Activated naive CD4-positive, alpha-beta T cell treated with anti-CD3 and anti-CD28 coated beads for 36 hours (primary cell): ENCODE measurements at places on chromosomes 2 and 18. TPM values are rescaled to one million over a fixed set of nuclear protein-coding genes. Genes with fewer than 3 reads are reported as not detected.

The MARCHF4 gene
- total RNA-seq, result not detected

The BBS5 gene
- 2.2 TPM for total RNA-seq

- H3K27me3 ChIP-seq, result no peaks in the 10 kb centered on the region
- peak overlapping the region; percentile 50 for H3K4me3 ChIP-seq
- H3K27ac ChIP-seq, result peak overlapping the region; percentile 95
- peaks cover 34% of the 10 kb centered on the region for H3K4me1 ChIP-seq
- no peaks in the 10 kb centered on the region for H3K36me3 ChIP-seq
These were observed 37.3 kb upstream of the BMP10 start for GRCh38 chr2:68908392-68908970.

The PRSS56 gene
- total RNA-seq, result not detected

The DSG1 gene
- total RNA-seq, result not detected

The TPO gene
- total RNA-seq, result not detected

GRCh38 chr2:31227711-31228125 lies 6.2 kb upstream of the EHD3 start:
- no peak for DNase-seq
- no peaks in the 10 kb centered on the region for H3K36me3 ChIP-seq
- H3K27ac ChIP-seq, result no peak overlapping the region

The LAMA1 gene
- total RNA-seq, result not detected

The PSMA8 gene
- 2.1 TPM for total RNA-seq

The GREB1 gene
- 0.42 TPM for total RNA-seq

The RAB6D gene
- total RNA-seq, result not detected

The KRTCAP3 gene
- 5.0 TPM for total RNA-seq

DNA sequence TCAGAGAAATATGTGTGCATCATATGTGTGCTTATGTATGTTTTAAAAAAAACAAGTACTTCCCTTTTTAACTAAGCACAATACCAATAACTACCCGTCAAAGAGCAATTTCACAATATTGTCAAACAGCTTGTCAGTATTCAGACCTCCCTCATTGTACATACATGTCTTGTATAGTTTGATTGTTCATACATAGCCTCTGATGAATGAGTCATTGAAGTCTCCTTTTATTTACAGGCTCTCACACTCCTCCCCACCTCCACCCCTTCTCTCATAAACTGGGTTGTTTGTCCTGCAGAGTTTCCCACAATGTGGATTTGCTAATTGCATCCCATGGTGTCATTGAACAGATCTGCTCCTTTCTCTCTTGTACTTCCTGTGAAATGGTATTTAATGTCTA lies 132.8 kb upstream of the L3MBTL4 start:
- H3K4me3 ChIP-seq, result no peak overlapping the region
- no peaks in the 10 kb centered on the region for H3K36me3 ChIP-seq
- no peak overlapping the region for H3K27ac ChIP-seq
- H3K4me1 ChIP-seq, result no peaks in the 10 kb centered on the region
- no peak for DNase-seq
- H3K27me3 ChIP-seq, result no peaks in the 10 kb centered on the region

The CFAP65 gene
- not detected for total RNA-seq

DNA sequence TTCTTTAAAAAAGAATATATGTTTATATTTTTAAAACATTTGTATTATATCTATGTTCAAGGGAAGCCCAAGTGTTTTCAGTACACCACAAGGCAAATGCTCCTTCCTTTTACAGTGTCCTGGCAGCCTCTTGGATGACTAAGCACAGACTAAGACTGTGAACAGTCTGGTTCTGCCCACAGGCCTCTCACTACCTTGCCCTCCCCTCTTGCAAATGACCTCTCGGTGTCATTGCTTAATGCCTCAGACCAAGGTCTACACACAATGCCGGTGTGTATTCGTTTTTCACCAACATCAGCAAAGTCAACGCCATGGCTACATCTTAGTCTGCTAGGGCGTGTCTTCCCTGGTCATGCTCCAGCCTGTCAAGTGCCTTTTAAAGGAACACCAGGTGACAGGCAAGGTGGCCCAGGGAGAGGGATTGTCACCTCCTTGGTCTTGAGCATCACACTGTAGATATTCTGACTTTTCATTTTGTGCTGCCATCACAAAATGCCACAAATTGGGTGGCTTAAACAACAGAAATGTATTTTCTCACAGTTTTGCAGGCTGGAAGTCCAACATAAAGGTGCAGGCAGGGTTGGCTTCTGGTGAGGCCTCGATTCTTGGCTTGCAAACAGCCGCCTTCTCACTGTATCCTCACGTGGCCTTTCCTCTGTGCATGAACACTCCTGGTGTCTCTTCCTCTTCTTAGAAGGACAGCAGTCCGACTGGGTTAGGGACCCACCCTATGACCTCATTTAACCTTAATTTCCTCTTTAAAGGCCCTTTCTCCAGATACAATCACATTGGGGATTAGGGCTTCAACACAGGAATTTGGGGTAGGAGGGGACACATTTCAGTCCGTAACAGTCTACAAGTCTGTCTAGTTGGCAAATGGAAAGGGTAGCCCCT lies 266.5 kb downstream of the KLHL29 start:
- H3K4me3 ChIP-seq, result no peak overlapping the region
- H3K27ac ChIP-seq, result no peak overlapping the region
- H3K27me3 ChIP-seq, result no peaks in the 10 kb centered on the region
- no peaks in the 10 kb centered on the region for H3K4me1 ChIP-seq

The PDE11A gene
- not detected for total RNA-seq

GRCh38 chr18:9951022-9951859 lies 37.4 kb downstream of the VAPA start:
- peak; percentile 34 for DNase-seq
- peak overlapping the region; percentile 54 for H3K27ac ChIP-seq
- H3K27me3 ChIP-seq, result no peaks in the 10 kb centered on the region
- H3K4me3 ChIP-seq, result no peak overlapping the region

DNA sequence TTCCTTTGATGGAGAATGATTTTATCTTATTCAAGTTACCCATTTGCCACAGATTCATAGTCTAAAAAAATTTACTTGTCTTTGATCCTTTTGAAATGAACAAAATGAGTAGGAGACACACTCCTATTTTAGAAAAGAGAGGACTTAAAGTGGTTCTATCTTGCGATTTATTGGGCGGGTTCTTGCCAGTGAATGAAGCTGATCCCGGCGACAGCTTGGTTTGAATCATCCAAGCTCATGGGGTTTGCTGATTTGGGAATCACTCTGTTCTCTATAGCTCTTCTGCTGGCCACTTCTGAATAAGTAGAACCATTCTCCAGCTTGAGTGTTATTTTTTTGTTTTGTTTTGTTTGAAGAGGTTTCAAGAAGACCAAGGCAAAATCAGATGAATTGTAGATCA lies 25.5 kb upstream of the PPP1CB start:
- H3K27me3 ChIP-seq, result no peaks in the 10 kb centered on the region
- no peaks in the 10 kb centered on the region for H3K36me3 ChIP-seq
- DNase-seq, result no peak
- no peak overlapping the region for H3K27ac ChIP-seq
- H3K4me3 ChIP-seq, result no peak overlapping the region

GRCh38 chr2:33503002-33503401 lies 26.6 kb downstream of the RASGRP3 start:
- no peak overlapping the region for H3K27ac ChIP-seq
- no peaks in the 10 kb centered on the region for H3K27me3 ChIP-seq
- no peak overlapping the region for H3K4me3 ChIP-seq
- H3K36me3 ChIP-seq, result no peaks in the 10 kb centered on the region
- DNase-seq, result no peak

The RALB gene
- total RNA-seq, result 19.3 TPM

GRCh38 chr18:70554854-70555445 lies 266.1 kb downstream of the SOCS6 start:
- no peak for DNase-seq
- H3K4me1 ChIP-seq, result peaks cover 13% of the 10 kb centered on the region
- no peaks in the 10 kb centered on the region for H3K36me3 ChIP-seq
- no peaks in the 10 kb centered on the region for H3K27me3 ChIP-seq

GRCh38 chr2:128477026-128477820 lies 158.6 kb upstream of the HS6ST1 start:
- H3K4me3 ChIP-seq, result no peak overlapping the region
- DNase-seq, result no peak
- H3K27me3 ChIP-seq, result peaks cover 22% of the 10 kb centered on the region

GRCh38 chr2:85179541-85179940 lies 46.3 kb downstream of the TCF7L1 start:
- H3K4me3 ChIP-seq, result no peak overlapping the region
- DNase-seq, result no peak
- no peak overlapping the region for H3K27ac ChIP-seq
- no peaks in the 10 kb centered on the region for H3K4me1 ChIP-seq

GRCh38 chr2:21277068-21278056 lies 153.6 kb downstream of the TDRD15 start:
- H3K27ac ChIP-seq, result no peak overlapping the region
- H3K4me1 ChIP-seq, result no peaks in the 10 kb centered on the region
- no peak for DNase-seq
- no peaks in the 10 kb centered on the region for H3K27me3 ChIP-seq
- H3K4me3 ChIP-seq, result no peak overlapping the region

- DNase-seq, result no peak
- H3K27me3 ChIP-seq, result no peaks in the 10 kb centered on the region
- H3K4me1 ChIP-seq, result no peaks in the 10 kb centered on the region
- H3K4me3 ChIP-seq, result no peak overlapping the region
- H3K36me3 ChIP-seq, result no peaks in the 10 kb centered on the region
- H3K27ac ChIP-seq, result no peak overlapping the region
These were observed 678.3 kb upstream of the ID2 start for GRCh38 chr2:8003462-8004075.

DNA sequence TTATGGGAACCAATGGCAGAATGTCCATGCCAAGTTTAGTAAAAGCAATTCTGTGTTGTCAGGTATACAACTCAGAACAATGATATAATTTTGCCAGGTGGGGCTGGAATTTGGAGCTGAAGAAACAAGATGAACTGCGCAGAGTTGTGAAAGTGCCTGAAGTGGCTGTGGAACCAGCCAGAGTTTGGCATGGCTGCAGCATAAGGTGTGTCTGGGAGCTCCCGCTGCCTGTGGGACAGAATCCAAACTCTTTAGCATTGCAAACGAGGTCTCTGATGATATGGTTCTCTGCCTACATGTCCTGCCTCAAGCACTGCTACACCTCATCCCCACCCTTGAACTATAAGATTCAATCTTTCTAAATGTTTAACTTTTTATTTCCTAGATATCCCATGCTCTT lies 909.7 kb downstream of the EPHA4 start:
- H3K4me3 ChIP-seq, result no peak overlapping the region
- no peaks in the 10 kb centered on the region for H3K36me3 ChIP-seq
- DNase-seq, result no peak

DNA sequence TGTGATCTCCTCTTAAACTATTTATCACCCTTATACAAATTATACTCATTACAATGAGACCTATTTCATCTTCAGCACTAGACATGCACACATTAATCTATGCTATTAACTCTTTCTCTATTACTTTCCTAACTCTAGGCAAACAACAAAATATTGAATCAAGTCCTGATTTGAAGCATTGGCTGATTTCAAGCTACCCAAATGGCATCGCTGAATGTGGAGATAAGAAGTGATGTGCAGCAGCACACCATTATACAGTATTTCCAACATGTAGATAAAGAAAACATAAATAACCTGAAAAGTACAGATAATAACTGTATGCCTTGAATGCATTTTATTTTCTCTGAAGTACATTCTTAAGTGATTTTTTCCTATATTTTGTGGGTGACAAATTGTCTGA lies 268.6 kb upstream of the GULP1 start:
- H3K4me3 ChIP-seq, result no peak overlapping the region
- no peaks in the 10 kb centered on the region for H3K36me3 ChIP-seq
- no peak for DNase-seq

DNA sequence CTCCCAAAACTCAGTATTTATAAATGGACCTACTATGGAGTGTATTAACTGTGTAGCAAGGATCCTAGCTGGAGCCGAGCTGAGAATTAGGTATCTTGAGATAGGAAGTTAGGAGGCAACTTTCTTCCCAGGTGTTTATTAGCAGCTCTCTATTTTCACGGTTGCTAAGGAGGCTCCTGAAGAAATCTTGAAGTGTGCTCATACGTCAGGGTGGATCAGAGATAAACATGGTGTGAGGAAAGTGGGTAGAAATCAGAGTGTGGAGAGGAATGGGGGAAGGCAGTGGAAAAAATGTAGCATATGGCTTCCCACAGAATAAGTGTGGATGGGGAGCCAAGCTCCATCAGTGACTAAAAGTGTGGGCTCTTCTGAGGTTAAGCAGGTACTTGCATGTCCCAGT lies 104.3 kb downstream of the ABCA12 start:
- H3K4me3 ChIP-seq, result no peak overlapping the region
- H3K36me3 ChIP-seq, result no peaks in the 10 kb centered on the region

GRCh38 chr2:115549611-115550130 lies 1107.2 kb downstream of the DPP10 start:
- H3K27ac ChIP-seq, result no peak overlapping the region
- H3K4me3 ChIP-seq, result no peak overlapping the region
- H3K27me3 ChIP-seq, result no peaks in the 10 kb centered on the region
- no peak for DNase-seq

- no peak overlapping the region for H3K27ac ChIP-seq
- H3K4me3 ChIP-seq, result no peak overlapping the region
- peaks cover 26% of the 10 kb centered on the region for H3K4me1 ChIP-seq
- H3K36me3 ChIP-seq, result no peaks in the 10 kb centered on the region
- peaks cover 14% of the 10 kb centered on the region for H3K27me3 ChIP-seq
- DNase-seq, result no peak
These were observed 84.7 kb upstream of the CYRIA start for GRCh38 chr2:16750175-16750924.

- peaks cover 29% of the 10 kb centered on the region for H3K36me3 ChIP-seq
- DNase-seq, result no peak
- no peaks in the 10 kb centered on the region for H3K27me3 ChIP-seq
- peaks cover 7% of the 10 kb centered on the region for H3K4me1 ChIP-seq
These were observed 38.5 kb downstream of the ANO7 start for GRCh38 chr2:241226723-241227572.

The STPG4 gene
- not detected for total RNA-seq

- no peak overlapping the region for H3K27ac ChIP-seq
- H3K36me3 ChIP-seq, result no peaks in the 10 kb centered on the region
- DNase-seq, result no peak
These were observed 3.2 kb downstream of the EMX1 start for GRCh38 chr2:72920318-72921087.

- no peak overlapping the region for H3K4me3 ChIP-seq
- no peaks in the 10 kb centered on the region for H3K36me3 ChIP-seq
- H3K27me3 ChIP-seq, result peaks cover 15% of the 10 kb centered on the region
- peaks cover 3% of the 10 kb centered on the region for H3K4me1 ChIP-seq
- no peak for DNase-seq
- no peak overlapping the region for H3K27ac ChIP-seq
These were observed 253.9 kb upstream of the KLHL29 start for GRCh38 chr2:23131066-23131575.
